ENCODE measurements at places on chromosomes 12 and 14.

- peak; percentile 43 for DNase-seq
These were observed 6.0 kb downstream of the DMAC2L start for GRCh38 chr14:50318031-50318626.

DNA sequence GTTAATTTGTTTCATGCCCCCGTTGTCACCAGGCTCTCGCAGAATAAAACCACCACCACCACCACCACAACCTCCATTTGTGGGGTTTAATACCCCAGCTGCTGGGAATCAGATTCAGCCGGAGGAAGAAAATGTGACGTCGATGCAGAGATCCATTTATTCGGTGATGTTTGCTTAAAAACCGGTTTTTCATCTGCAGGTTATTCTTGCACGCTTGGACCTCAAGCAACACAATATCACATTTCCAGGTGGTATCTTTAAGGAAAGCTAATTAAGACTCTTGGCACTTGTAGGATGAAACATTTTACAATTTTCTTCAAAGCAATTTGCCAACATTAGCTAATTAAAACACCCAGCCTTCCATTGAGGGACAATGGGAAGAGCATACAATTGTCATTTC, 39.8 kb downstream of the SPRING1 start:
- DNase-seq: no peak

GRCh38 chr14:64772397-64772950, 68.2 kb downstream of the PLEKHG3 start:
- no peak for DNase-seq

DNA sequence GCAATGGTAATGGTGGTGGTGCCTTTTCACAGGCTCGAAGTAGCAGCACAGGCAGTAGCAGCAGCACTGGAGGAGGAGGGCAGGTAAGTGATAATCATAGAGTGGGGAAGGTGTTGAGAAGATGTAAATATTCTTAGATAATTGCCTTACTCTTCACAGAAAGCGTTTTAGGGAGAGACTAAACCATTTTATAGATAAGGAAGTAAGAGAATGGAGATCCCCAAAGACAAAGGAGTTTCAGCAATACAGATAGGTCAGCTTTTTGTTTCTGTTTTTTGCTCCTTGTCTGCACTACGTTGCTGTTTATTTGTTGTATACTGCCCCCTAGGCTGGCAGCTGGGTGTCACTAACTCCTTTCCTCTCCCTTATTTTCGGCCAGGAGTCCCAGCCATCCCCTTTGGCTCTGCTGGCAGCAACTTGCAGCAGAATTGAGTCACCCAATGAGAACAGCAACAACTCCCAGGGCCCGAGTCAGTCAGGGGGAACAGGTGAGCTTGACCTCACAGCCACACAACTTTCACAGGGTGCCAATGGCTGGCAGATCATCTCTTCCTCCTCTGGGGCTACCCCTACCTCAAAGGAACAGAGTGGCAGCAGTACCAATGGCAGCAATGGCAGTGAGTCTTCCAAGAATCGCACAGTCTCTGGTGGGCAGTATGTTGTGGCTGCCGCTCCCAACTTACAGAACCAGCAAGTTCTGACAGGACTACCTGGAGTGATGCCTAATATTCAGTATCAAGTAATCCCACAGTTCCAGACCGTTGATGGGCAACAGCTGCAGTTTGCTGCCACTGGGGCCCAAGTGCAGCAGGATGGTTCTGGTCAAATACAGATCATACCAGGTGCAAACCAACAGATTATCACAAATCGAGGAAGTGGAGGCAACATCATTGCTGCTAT, 2.0 kb downstream of the SP1 start:
- peak; percentile 33 for DNase-seq

GRCh38 chr12:19198272-19198671, 68.7 kb downstream of the PLEKHA5 start:
- DNase-seq: peak; percentile 55

- DNase-seq: peak; percentile 48
These were observed 128.3 kb upstream of the FGD4 start for GRCh38 chr12:32270818-32271710.

DNA sequence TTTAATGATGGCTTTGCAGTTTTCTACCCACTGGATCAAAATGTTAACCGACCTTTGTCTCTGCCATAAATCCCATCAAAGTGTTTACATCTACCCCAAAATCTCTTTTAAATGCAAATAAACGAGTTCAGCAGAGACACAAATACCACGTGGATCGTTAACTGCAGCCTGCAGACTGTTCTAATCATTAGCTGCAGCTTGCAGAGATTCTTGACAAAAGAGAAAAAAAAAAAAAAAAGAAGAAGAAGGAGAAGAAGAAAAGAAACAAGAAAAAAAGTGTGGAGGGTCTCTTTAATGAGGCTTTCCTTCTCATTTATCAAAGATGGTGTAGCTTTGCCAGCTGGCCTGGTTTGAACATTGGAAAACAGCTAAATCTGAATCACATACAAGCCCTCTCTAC, 275.7 kb downstream of the NEDD1 start:
- DNase-seq: no peak

DNA sequence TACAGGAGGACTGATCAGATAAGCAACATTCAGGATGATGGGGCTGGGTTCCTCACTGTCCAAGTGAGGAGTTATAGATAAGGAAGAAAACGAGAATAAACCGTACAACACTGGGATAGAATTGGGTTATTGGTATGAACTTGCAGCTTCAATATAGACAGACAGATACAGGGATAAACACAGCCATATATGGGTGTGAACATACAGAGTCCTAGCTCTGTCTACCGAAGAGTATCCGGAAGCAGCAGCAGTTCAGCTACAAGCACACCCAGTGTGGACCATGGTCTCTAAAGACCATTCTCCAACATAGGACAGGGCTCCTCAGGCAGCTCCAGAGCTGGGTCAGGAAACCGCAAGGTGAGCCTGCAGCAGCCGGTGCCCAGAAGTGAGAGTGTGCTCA, 40.8 kb downstream of the CDC42BPB start:
- DNase-seq: no peak

DNA sequence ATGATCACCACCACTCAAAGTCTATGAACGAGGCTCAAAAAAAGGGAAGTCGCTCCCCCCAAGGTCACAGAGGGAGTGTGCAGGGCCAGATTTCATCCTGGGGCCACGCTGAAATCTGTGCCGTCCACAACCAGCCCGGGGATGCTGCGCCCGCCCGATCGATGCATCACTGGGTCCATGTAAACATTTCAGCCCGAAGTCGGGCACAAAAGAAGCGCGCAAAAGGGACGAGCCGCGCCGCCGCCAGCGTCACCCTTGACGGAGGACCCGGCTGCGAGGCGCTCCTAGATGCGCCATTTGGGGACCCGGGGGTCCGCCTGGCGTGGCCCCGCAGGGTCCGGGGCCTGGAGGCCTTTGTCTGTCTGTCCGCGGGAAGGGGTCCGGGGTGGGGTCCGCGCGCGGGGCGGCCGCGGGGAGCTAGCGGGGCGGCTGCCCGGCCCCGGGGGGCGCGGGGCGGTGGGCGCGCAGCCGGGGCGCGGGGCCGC, 503 bp downstream of the FBXO21 start:
- peak; percentile 23 for DNase-seq

DNA sequence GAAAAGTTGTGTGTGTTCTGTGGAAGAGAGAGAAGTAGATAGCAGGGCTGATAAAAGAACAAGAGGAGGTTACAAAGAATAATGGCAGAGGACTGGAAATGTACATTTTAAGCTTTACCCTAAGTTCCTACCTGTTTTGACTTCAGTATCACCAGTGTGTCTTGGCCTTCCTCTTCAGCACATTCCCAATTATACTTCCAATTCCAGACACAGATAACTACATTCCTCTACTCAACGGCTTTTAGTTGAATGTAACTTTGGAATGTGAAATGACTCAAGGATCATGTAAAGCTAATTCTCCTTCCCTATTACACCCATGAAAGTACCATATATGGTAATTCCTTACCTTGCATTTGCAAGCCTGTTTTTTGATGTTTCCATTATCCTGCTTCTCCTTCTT, 5.0 kb downstream of the MGST1 start:
- peak; percentile 83 for DNase-seq

GRCh38 chr14:101077481-101078074, 174.1 kb upstream of the RTL1 start:
- DNase-seq: peak; percentile 34

- DNase-seq: no peak
These were observed 4.8 kb downstream of the NOPCHAP1 start for GRCh38 chr12:104990950-104991349.

DNA sequence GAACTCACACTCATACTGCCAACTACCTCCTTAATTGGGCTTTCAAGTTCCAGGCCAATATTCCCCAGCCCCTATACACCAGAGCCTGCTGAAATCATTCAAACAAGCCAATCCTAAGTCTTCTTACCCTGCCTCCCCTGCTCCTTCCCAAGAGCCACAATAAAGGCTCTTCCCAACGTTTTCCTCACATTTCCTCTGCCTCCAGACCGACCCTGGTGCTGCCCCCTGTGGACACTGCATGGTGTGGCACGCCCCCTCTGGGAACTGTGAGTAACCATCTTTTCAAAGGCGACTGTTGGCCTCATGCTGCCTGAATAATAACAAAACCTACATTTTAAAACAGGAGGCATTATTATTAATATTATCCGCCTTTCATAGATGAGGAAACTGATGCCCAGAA, 111.6 kb upstream of the NOS1 start:
- DNase-seq: no peak

GRCh38 chr12:68267892-68268396, 14.5 kb upstream of the IL22 start:
- DNase-seq: peak; percentile 96

DNA sequence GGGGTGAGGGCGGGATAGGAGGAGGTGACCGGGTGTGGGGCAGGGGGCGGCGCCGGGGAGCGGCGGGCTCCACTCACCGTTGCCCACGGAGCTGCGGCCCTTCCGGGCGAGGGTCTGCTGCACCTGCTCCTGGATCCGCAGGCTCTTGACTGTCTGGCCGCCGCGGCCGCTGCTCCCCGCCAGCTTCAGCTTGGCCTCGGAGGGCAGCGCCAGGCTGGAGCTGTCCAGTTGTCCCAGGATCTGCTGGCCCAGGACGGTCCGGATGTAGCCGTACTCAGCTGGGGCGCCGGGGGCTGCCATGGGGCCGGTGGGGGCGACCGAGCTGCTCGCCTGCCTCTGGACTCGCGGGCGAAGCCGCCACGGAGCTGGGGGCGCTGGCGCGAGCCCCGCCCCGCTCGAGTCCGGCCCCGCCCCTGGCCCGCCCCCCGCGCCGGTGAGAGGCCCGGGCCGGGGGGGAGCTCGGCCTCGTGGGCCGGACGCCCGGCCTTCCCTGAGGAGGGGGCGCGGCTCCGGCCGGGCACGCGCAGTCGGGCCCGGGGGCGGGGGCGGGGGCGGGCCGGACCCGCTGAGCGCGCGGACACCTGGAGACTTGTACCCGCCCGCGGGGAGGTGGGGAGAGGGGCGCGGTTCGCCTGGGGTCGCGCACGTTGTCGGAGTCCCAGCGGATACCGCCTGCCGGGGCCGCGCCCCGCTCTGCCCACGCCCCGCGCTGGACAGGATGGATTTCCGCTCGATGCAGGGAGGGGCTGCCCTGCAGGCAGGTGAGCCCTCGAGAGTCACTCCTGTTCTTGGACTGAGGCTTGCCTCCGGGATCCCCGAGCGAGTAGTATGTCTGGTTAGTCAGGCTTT, at the start of gene PKP2:
TSS of gene PKP2 (minus strand) at position 346 of the 849 bp plus-strand sequence. CDS start at position 300, 46 bp downstream.
- DNase-seq: no peak

DNA sequence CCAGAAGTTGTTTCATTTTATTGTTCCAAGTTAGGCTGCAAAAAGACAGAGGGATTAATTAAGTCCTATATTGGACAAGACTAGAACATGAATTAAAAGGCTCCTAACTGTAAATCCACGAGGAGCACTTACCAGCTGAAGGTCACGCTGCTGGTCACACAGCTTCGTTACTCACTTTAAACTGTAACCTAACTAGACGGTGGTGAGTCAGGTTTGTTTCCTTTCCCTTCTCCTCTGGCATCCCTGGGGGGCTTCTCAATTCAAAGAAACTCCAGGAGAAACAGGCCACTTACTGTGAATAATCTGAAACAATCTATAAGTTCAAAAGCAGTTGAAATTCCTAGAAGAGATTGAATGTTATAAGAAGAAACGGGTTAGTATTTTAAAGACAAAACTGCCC, 331.4 kb downstream of the BCAT1 start:
- DNase-seq: no peak

- no peak for DNase-seq
These were observed 42.4 kb upstream of the PPP2R5C start for GRCh38 chr14:101719045-101719645.

- peak; percentile 38 for DNase-seq
These were observed 37.8 kb downstream of the MYO1H start for GRCh38 chr12:109385339-109386058.

DNA sequence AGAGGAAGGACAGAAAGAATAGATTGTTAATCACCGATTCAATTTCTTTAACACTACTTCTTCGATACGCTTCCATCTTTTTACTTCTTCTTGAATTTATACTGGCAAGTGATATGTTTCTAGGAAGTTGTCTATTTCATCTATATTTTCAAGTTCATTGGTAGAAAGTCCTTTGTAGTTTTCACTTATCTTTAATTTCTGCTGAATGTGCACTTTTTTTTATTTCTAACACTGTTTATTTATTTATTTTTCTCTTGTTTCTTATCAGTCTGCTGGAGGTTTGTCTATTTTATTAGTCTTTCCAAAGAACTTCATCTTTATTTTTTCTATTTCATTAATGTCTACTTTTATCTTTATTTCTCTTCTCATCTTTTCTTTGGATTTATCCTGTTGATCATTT, 63.6 kb downstream of the SIX1 start:
- no peak for DNase-seq

DNA sequence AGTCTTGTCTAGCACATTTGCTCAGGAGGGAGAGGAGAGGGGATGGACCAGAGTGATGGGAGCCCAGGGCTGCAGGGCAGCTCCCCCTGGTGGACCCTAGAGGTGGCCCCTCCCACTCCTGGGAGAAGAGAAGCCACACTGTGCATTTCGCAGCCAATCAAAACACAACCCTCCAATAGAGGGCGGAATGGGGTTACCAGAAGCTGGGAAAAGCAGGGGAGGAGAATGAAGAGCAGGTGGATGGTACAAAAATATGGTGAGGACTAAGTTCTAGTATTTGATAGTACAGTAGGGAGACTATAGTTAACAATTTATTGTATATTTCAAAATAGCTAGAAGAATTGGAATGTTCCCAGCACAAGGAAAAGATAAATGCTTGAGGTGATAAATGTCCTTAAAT, 23.6 kb downstream of the VASH1 start:
- DNase-seq: peak; percentile 74

DNA sequence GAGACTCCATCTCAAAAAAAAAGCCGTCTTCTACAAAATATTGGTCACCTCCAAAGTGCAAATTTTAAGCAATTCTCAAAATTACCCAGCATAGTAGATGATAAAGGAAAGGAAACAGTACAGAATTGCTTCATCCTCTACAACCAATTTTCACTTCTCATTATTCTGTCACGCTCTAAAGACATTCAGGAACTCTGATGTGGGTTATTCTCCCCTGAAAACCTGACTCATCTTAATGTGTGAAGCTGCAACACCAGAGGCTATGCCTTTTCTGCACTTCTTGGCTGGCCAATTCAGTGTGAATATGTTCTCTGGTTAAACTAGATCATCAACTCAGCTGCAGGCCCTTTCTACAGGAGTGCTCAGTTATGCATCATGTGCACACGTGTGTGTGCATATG, 11.0 kb downstream of the PTGER2 start:
- peak; percentile 61 for DNase-seq

- no peak for DNase-seq
These were observed 65.1 kb upstream of the PRB2 start for GRCh38 chr12:11460343-11461023.
